DND-41 (cell line): ENCODE measurements at places on chromosomes 7 and 10.

GRCh38 chr7:120402801-120403200, 129.8 kb downstream of the KCND2 start:
- no peaks in the 10 kb centered on the region for H3K36me3 ChIP-seq
- H3K27ac ChIP-seq: no peak overlapping the region
- H3K27me3 ChIP-seq: no peaks in the 10 kb centered on the region
- no peak overlapping the region for H3K4me3 ChIP-seq

- H3K27ac ChIP-seq: no peak overlapping the region
- H3K4me3 ChIP-seq: no peak overlapping the region
- no peak for DNase-seq
- H3K4me1 ChIP-seq: peaks cover 5% of the 10 kb centered on the region
- no peaks in the 10 kb centered on the region for H3K36me3 ChIP-seq
These were observed 59.9 kb upstream of the DUSP5 start for GRCh38 chr10:110437761-110438341.

GRCh38 chr10:110701617-110701971, 57.5 kb downstream of the RBM20 start:
- DNase-seq: no peak
- no peaks in the 10 kb centered on the region for H3K4me1 ChIP-seq
- no peak overlapping the region for H3K4me3 ChIP-seq
- H3K27ac ChIP-seq: no peak overlapping the region

GRCh38 chr10:7560519-7560918, 106.2 kb downstream of the ITIH5 start:
- H3K27ac ChIP-seq: no peak overlapping the region
- no peak overlapping the region for H3K4me3 ChIP-seq
- DNase-seq: no peak
- H3K36me3 ChIP-seq: no peaks in the 10 kb centered on the region
- no peaks in the 10 kb centered on the region for H3K27me3 ChIP-seq

DNA sequence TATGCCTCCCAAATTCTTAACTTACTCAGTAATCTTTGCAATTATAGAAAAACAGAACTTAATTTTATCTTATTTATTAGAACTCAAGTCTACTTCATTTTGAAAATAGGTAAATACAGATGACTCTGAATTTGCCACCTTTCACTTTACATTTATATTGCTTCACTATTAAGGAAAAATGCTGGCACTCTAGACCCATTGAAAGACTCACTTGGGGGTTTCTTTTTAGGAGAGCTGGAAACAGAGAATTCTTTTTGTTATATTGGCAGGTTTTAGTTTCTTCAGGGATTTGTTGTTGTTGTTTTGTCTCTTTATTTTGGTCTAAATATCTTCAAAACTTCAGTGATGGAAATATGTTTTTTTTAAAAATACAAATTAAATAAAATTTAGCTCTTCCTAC, 111.1 kb downstream of the RUNDC3B start:
- H3K4me3 ChIP-seq: no peak overlapping the region
- no peaks in the 10 kb centered on the region for H3K36me3 ChIP-seq
- no peaks in the 10 kb centered on the region for H3K4me1 ChIP-seq
- H3K27ac ChIP-seq: no peak overlapping the region

DNA sequence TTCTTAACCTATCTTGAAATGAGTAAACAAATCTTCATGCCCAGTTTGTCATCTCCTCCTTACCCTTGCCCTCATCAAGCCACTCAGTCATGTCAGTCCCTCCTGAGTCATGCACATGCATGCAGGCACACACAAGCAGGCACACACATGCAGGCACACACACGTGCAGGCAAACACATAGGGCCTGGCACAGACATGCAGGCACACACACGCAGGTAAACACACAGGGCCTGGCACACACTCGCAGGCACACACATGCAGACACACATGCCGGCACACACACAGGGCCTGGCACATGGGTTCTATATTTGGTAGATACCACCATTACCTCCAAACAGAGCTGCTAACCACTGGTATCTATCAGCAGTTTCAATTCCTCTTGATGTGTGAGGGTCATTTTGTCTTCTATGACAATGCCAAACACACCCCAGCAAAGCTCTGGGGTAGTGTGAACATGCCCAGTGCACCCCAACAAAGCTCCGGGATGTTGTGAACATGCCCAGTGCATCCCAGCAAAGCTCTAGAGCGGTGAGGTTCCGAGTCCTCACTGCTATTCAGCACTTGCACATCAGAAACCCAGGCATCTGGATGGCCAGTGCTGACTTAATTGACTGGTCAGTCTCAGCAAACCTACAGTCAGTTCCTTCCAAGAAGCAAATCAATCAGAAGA, 563.8 kb downstream of the PTPRN2 start:
- H3K36me3 ChIP-seq: no peaks in the 10 kb centered on the region
- H3K4me3 ChIP-seq: no peak overlapping the region
- DNase-seq: no peak
- no peak overlapping the region for H3K27ac ChIP-seq
- no peaks in the 10 kb centered on the region for H3K27me3 ChIP-seq

DNA sequence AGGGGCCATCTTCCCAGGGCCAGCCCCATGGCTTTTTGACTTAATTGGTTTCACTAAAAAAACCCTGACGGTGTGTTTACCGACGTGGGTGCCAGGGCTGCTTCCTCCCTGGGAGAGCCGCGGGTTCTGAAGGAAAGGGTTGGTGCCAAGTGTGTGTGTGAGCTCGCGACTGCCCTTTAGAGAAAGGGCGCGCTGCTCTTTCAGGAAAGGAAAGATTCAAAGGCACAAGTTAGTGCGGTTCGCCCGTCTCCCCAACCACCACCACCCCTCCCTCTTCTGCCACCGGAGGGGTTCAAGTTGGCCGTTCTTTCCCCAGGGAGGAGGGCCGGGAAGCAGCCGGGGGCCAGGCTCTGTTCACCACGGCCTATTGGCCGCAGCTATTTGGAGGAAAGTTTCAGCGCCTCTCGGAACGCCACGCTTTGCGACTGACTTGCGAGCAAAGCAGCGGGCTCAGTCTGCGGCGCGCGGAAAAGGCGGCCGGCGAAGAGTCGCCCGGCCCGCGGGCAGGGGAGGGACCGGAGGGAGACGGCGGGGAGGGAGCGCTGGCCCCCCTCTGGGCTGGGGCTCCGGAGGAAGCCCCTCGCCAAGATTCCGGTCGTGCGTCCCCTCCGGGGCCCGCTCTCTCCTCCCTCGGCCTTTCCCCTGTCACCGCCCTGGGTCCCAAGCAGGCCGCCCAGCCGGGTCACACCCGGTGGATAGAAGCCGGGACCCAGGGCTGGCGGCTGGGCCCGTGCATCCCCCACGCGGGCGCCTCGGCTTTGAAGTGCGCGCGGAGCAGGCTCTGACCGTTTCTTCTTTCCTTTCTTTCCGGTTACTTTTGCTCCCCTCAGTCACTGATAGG, 165.9 kb upstream of the PPP1R3A start:
- peaks cover 3% of the 10 kb centered on the region; the same call in 1 of the 2 replicates for H3K4me1 ChIP-seq
- DNase-seq: no peak
- H3K27me3 ChIP-seq: no peaks in the 10 kb centered on the region
- no peak overlapping the region for H3K27ac ChIP-seq
- no peak overlapping the region for H3K4me3 ChIP-seq

DNA sequence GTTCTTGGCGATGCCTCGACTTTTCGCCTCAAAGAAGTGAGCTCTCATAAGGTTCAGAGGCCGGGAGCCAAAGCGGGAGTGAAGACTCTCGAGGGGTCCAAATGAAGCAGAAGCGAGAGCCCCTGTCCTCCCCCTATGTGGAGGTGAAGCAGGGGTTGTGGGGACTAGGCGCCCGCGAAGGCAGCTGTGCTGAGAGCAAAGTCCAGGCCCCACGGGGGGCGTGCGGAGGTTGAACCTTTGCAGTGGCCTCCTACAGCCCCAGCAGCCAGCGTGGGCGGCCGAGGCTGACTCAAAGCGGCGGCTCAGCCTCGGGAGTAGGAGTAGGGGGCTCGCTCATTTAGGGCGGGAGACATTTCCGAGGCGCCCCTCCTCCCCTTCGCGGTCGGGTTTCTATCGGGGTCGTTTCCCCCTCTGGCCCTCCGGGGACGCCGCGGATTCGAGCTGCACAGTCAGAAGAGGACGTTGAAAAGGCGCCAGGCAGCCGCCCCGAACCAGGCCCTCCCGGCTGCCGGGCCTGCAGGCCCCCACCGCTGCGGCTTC, 553 bp upstream of the ADD3 start:
- H3K27me3 ChIP-seq: peaks cover 3% of the 10 kb centered on the region
- H3K4me1 ChIP-seq: peaks cover 46% of the 10 kb centered on the region
- H3K4me3 ChIP-seq: peak overlapping the region; percentile 62
- peak overlapping the region; percentile 79 for H3K27ac ChIP-seq
- H3K36me3 ChIP-seq: no peaks in the 10 kb centered on the region

- no peak for DNase-seq
- H3K27ac ChIP-seq: no peak overlapping the region
- no peaks in the 10 kb centered on the region for H3K27me3 ChIP-seq
- H3K4me3 ChIP-seq: no peak overlapping the region
These were observed 19.8 kb downstream of the HKDC1 start for GRCh38 chr10:69239816-69240434.

DNA sequence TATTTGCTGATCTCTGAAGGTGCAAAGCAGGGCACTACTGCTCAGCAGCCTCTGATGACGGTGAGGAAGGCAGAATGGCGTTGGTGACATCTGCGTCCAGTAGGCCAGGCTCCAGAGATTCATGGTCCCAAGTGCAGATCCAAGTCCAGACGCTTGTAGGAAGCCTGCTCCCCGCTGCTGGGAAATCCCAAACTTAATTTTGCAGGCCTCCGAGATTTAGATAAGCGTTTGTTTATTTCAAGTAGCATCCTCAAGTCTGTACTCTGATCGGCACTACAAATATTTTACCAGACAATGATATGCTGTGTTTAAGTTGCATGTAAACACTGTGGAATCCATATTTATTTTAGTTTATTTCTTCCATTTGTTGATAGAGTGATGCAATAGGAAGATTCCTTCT, 244.9 kb upstream of the KLF6 start:
- H3K27me3 ChIP-seq: no peaks in the 10 kb centered on the region
- no peak for DNase-seq
- H3K4me1 ChIP-seq: peaks cover 9% of the 10 kb centered on the region
- H3K4me3 ChIP-seq: no peak overlapping the region
- no peaks in the 10 kb centered on the region for H3K36me3 ChIP-seq

- no peaks in the 10 kb centered on the region; the same call in 1 of the 2 replicates for H3K36me3 ChIP-seq
- peak within 1 kb of the TSS; percentile 100 for H3K4me3 ChIP-seq
- DNase-seq: peak; percentile 87
- peak within 1 kb of the TSS; percentile 58; the same call in 1 of the 2 replicates for H3K27ac ChIP-seq
- peaks cover 23% of the 10 kb centered on the region for H3K4me1 ChIP-seq
These were observed at the start of gene IL15RA for GRCh38 chr10:5977471-5978229. Gene IL15RA, minus strand, starts transcription at chr10:5977543. Its CDS starts 51 bp downstream, at chr10:5977492.

DNA sequence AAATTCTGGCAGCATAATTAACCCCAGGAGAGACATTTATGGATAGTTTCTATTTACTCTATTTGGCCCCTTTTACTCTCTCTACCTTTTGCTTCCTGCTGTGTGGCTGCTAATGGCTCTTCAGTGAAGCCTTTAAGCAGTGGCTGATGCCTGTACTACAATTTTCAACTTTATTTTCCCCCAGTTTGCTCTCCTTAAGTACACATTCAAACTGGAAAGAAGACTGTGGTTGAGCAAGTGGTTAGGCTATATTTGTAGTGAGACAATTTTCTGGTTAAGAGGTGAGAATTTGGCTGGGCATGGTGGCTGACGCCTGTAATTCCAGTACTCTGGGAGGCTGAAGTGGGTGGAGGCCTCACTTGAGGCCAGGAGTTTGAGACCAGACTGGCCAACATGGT, 8.5 kb upstream of the RSBN1L start:
- H3K27me3 ChIP-seq: no peaks in the 10 kb centered on the region
- H3K27ac ChIP-seq: no peak overlapping the region
- peaks cover 10% of the 10 kb centered on the region; the same call in 1 of the 2 replicates for H3K36me3 ChIP-seq
- no peak overlapping the region for H3K4me3 ChIP-seq
- peaks cover 9% of the 10 kb centered on the region for H3K4me1 ChIP-seq
- DNase-seq: no peak

GRCh38 chr10:44832595-44833390, 78.3 kb upstream of the TMEM72 start:
- no peaks in the 10 kb centered on the region for H3K4me1 ChIP-seq
- H3K27ac ChIP-seq: no peak overlapping the region
- no peaks in the 10 kb centered on the region for H3K36me3 ChIP-seq
- no peak for DNase-seq
- H3K27me3 ChIP-seq: no peaks in the 10 kb centered on the region
- H3K4me3 ChIP-seq: no peak overlapping the region

- no peaks in the 10 kb centered on the region for H3K4me1 ChIP-seq
- no peak for DNase-seq
- H3K27ac ChIP-seq: no peak overlapping the region
These were observed 786.9 kb upstream of the IGFBP3 start for GRCh38 chr7:46707973-46708372.

- no peak overlapping the region for H3K4me3 ChIP-seq
- no peak overlapping the region for H3K27ac ChIP-seq
- no peaks in the 10 kb centered on the region for H3K36me3 ChIP-seq
- H3K27me3 ChIP-seq: no peaks in the 10 kb centered on the region
- no peak for DNase-seq
- H3K4me1 ChIP-seq: no peaks in the 10 kb centered on the region
These were observed 70.1 kb downstream of the TNS3 start for GRCh38 chr7:47511699-47512370.

DNA sequence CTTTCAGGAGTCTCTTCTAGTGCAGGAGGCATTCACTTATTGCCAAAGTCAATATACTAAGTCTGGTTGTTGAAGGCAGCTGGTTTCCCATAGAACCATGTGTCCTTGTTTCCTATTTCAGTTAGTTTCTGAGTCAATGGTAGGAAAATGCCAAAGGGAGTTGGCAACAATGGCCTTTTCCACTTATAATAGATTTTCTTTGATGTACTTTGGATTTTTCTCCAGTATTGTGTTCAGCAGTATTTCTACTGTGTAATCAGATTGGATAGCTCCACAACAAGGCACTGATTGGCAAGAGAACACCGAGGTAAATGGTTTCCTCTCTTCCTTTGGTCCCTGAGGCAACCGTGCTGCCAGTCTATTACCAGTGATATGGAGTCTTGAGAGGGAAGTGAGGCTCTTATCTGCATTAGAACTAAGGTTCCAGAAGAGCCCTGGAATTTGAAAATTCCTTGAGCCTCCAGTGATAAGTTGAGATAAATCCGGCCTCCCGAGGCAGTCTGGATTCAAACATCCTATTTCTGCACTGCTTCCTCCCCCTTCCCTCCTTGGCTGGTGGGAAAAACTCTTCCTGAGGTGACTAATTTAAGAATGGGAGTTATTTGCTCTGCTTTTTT, 7.9 kb upstream of the SEPTIN7 start:
- H3K4me1 ChIP-seq: no peaks in the 10 kb centered on the region
- H3K4me3 ChIP-seq: no peak overlapping the region
- no peaks in the 10 kb centered on the region for H3K36me3 ChIP-seq
- no peaks in the 10 kb centered on the region for H3K27me3 ChIP-seq
- no peak overlapping the region for H3K27ac ChIP-seq
- no peak for DNase-seq

GRCh38 chr7:445020-445419, 74.6 kb downstream of the PDGFA start:
- H3K4me1 ChIP-seq: no peaks in the 10 kb centered on the region
- DNase-seq: no peak
- H3K27me3 ChIP-seq: no peaks in the 10 kb centered on the region
- no peak overlapping the region for H3K27ac ChIP-seq
- H3K36me3 ChIP-seq: no peaks in the 10 kb centered on the region
- no peak overlapping the region for H3K4me3 ChIP-seq

DNA sequence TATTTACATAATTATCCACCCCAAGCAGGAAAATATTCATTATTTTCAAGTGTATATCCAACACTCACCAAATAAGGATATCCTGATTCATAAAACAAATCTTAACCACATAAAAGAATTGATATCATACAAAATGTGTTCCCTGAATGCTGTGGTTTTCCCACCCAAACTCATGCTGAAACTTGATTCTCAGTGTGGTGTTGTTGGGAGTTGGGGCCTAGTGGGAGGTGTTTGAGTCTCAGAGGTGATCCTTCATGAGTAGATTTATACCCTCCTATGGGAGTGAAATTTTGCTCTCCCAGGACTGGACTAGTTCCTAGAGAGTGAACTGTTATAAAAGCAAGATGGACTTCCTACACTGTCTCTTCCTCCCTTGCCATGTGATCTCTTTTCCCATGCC, 1028.3 kb downstream of the SORCS1 start:
- no peaks in the 10 kb centered on the region for H3K36me3 ChIP-seq
- H3K4me3 ChIP-seq: no peak overlapping the region
- H3K4me1 ChIP-seq: no peaks in the 10 kb centered on the region
- H3K27ac ChIP-seq: no peak overlapping the region
